ENCODE measurements at places on chromosomes 5 and 9.

- peak; percentile 70 for ATAC-seq
These were observed 44.8 kb downstream of the LURAP1L start for GRCh38 chr9:12819436-12820185.

DNA sequence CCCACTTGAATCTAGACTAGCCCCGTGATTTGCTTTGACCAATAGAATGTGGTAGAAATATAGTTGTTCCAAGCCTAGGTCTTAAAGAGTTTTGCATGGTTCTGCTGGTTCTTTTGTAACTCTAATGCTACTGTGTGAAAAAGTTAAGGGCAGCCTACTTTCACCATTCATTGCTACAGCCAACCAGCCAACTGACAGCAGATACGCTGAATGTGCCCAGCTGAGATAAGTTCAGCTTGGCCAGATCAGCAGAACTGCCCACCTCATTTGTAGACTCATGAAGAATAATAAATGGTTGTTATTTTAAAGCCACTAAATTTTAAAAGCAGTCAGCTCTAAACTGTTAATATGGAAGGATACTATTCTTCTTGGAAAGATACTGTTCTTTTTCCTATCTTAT is 23.9 kb downstream of the NR3C1 start:
- ATAC-seq = no peak

- ATAC-seq = no peak
These were observed 63.2 kb downstream of the SLC44A1 start for GRCh38 chr9:105307591-105308130.

DNA sequence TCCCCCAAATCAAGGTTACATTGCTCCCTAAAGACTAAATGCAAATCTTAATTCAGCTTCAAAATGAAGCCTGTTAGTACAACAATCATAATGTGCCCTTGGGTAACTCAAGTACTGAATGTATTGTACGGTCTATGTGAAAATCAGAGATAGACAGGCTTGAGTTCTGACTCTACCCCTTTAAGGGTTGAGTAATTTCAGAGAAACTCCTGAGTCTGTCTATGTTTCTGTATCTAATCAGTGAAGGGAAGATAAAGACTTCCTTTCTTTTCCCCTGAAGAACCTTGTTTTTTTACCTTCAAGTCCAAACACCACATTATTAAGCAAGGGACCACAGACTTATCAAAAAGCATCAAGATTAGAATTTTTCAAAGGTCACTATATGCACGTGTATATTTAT is 108.2 kb downstream of the MPDZ start:
- no peak for ATAC-seq

Measured in SK-N-SH treated with all-trans-retinoic acid at 6 μM for 48 hours (cell line).